ENCODE measurements at places on chromosomes 1 and 21. TPM values are rescaled to one million over a fixed set of nuclear protein-coding genes. Genes with fewer than 3 reads are reported as not detected.

The ERVH48-1 gene
- not detected for total RNA-seq

The CFAP57 gene
- total RNA-seq: 0.16 TPM

The ARHGEF10L gene
- 12.8 TPM for total RNA-seq

GRCh38 chr21:39461419-39461818 is 9.6 kb downstream of the SH3BGR start:
- DNase-seq: no peak

DNA sequence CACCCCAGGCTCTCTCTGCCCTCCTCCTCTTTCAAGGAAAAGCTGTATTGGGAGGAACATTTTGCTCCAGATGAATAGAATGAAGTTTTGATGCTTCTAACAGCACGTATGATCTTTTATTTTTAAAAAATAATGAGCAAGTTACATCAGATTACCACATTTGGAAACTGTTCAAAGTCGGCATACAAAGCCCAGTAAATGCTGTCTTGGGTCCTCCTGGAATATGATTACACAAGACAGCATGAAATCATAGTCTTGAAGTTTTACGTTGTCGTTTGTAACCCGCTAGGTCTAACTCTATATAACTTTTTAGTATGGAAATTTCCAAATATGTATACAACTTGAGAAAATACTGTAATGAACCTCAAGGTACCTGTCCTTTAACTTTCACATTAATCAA is 385.6 kb downstream of the HLX start:
- DNase-seq: no peak

The SMCP gene
- not detected for total RNA-seq

The PLPPR5 gene
- total RNA-seq: not detected

All from SJSA1 (cell line).